ENCODE measurements at places on chromosomes 3 and 15. TPM values are rescaled to one million over a fixed set of nuclear protein-coding genes. Genes with fewer than 3 reads are reported as not detected.
A peak's percentile ranks its signal among the peaks of the same experiment; 100 is the strongest.

- DNase-seq, result no peak
These were observed 15.2 kb upstream of the TF start for GRCh38 chr3:133730993-133731392.

GRCh38 chr3:88282528-88283241 lies 132.9 kb downstream of the C3orf38 start:
- no peak for DNase-seq

DNA sequence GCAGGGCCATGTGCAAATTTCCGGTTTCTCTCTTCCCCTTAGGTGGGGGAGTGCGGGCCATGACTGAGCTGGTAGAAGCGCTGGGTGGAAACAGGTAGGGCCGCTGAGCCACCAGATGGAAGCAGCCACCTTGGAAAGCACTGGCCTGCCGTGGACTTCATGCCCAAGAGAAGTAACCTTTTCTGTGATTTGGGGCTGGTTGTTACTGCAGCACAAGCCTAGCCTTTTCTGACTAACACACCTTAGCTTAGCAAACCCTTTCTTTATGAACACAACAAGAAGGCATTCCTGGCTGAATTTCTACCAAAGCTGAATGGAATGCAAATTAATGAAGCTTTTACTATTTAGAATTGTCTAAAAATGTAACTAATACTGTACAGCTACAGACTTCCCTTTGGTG lies 149.6 kb upstream of the UBE2E1 start:
- DNase-seq, result no peak

- no peak for DNase-seq
These were observed 16.5 kb downstream of the TRPM7 start for GRCh38 chr15:50670115-50670514.

GRCh38 chr3:157542711-157543500 lies 39.7 kb upstream of the VEPH1 start:
- peak; percentile 78 for DNase-seq

DNA sequence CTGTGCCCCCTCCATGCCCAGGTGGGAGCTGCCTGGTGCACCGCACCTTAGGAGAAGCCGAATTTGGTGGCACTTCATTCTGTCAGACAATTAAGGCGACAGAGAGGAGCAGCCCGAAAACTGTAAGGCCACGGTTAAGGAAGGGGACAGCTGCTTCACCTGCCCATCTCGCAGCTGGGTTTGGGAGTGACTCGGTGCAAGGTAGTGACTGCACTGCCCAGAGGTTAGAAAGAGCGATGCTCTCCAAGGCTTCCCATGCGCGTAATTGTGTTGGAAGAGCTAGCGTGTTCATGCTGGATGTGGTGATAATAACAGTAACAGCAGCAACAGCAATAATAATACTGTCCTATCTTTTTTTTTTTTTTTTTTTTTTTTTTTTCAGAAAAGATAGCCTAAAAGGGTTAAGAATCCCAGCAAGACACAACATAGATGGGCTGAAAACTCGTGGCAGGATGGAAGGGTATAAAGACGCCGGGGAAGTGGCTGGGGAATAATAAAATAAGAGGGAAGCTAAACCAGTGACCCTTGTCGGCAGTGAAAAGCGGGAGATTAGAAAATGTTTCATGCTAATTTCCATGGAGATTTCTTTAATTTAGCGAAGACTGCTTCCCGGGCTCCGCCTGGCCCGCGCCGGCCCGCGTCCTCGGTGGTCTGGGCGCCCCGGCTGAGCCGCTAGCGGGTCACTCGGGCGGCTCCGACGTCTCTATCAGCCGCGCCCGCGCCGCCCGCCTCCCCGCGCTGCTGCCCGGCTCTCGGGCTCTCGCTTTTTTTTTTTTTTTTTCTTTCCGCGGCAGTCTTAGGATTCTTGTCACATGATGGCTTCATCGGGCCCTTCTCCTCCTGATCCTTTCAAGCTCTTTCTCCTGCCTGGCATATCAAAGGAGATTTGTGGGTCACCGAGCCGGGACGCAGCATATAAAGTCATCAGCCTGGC lies 617.1 kb downstream of the NR2F2 start:
- peak; percentile 6 for DNase-seq

DNA sequence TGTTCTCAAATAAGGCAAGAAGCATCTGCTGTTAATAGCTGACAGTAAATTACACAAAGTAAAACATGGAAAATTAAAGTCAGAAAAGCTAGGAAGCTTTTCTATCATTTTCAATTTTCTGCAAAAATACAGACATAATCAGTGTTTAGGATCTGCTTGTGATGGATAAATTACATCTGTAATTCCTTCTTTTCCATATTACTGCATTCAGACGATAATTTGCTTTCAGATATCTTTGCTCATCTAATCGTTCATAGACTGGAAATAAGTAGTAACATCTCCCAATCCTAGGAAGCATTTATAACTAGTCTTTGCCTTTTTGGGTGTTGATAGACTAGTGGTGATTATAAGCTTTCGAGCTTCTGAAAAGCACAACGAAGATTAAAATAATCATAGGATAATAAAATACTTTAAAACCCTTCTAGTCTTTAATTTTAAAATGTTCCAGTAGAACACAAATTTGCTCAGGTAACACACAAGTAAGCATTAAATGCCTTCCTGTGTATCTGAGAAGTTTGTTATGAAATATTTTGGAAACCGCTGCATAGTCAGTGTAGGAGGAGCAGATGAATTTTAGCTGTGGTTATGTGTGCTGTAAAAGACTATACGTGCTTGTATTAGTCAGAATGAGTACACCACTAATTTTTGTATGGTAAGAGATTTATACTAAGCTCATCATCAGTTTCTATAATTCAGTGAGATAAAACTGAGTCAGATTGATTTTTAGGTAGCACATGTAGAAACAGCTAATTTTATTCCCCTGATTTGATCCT lies 41.0 kb downstream of the MBNL1 start:
- DNase-seq, result no peak

GRCh38 chr3:70970171-70970570 lies 613.4 kb downstream of the FOXP1 start:
- no peak for DNase-seq

DNA sequence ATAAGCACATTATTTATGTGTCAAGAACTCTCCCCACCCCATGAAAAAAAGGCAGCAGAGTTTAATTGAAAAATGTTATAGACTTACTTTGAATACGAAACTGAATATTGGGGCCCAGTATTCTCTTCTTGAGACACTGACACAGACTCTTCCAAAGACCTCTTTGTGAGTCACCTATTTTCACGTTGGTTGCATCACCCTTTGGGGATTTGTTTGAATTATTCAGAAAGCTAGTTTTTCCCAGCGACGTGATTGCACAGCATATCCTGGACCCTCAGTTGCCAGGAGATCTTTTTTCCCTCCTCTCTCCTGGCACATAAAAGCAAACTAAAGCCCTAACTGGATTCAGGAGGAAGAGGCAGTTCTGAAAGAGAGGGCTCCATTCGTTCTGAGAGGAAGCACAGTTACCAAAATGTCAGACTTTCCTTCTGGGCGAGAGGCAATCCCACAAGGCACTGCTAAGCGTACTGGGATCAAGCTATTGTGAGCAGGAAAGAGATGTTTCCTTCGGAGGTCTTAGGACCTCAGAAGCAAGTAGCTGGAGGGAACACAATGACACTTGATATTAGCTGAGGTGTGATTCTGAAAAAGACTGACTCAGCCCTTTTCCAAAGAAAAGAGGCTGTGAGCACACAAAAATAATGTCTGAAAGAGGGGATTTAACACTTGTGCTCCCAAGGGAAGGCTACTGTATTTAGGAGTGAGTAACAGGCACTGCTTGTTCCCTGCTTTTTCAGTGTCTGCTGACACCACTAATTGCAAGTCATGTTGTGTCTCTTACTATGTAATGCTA lies 65.8 kb upstream of the CADPS start:
- no peak for DNase-seq

GRCh38 chr3:3735919-3736318 lies 63.3 kb upstream of the LRRN1 start:
- DNase-seq, result no peak

DNA sequence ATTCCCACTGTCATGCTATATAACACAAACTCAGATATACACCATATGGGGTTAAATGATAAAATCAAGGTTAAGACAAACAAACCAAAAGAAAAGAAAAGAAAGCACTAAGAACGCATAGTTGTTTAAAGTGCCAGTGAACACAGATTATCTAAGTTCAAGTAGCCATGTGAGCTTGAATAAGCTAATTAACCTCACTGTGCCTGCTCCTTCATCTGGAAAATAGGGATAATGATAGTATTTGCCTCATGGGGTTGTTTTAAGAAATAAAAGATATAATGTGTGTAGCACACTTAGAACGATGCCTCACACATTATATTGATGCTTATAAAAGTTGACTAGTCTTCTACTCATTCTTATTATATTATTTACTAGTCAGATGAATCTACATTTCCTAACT lies 72.6 kb upstream of the IL12A start:
- DNase-seq, result no peak

FBXO40 gene
- total RNA-seq, result 2.4 TPM

ASB14 gene
- total RNA-seq, result 0.18 TPM

ACTR8 gene
- 30.2 TPM for total RNA-seq

PLA2G4E gene
- total RNA-seq, result 0.80 TPM

FEZF2 gene
- total RNA-seq, result not detected

PODXL2 gene
- total RNA-seq, result 5.8 TPM
